Activated naive CD8-positive, alpha-beta T cell treated with anti-CD3 and anti-CD28 coated beads, Interleukin-2, amount 50 U/mL, for 24 hours (primary cell): ENCODE measurements at places on chromosomes 6 and 20.

GRCh38 chr20:50019466-50020256 lies 36.9 kb downstream of the SNAI1 start:
- no peak for DNase-seq

DNA sequence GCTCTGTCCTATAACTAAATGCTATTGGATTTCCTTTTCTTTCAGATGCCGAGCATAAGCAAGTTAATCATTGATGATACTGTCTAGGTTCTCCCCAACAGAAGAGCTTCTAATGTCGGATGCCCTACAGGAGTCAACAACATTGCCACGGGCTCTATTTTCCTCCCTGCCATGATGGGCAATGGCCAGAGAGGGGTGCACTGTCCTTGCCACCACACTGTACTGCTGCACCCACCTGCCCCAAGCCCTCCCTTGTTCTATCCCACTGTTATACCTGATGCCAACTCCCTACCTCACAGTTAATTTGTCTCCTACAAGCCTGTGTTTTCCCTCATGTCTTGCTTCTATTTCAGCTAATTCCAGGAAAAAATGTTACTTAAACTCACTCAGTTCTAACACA lies 773.6 kb upstream of the CHD6 start:
- no peak for DNase-seq

- DNase-seq = no peak
Measured at GRCh38 chr20:3933218-3933617, 44.0 kb downstream of the PANK2 start.

DNA sequence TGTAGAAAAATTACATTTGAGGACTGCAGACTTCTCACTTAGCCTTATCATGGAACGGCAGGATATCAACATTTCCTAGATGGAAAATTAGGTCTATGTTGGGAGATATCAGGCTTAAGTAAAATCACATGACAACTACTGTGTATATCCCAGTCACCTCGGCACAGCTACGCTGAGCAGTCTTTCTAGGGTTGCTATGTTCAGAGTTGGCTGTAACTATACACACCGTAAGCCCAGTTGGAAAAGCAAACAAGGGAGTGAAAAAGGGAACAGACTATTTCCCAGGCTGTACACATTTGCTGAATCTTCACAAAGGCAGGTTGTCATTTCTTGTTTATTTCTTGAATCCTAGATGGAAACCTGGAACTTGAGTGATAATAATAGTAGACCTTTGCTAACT lies 80.7 kb upstream of the PTPRK start:
- no peak for DNase-seq

- no peak for DNase-seq
Measured at GRCh38 chr20:24958506-24959385, 9.7 kb downstream of the CST7 start.

DNA sequence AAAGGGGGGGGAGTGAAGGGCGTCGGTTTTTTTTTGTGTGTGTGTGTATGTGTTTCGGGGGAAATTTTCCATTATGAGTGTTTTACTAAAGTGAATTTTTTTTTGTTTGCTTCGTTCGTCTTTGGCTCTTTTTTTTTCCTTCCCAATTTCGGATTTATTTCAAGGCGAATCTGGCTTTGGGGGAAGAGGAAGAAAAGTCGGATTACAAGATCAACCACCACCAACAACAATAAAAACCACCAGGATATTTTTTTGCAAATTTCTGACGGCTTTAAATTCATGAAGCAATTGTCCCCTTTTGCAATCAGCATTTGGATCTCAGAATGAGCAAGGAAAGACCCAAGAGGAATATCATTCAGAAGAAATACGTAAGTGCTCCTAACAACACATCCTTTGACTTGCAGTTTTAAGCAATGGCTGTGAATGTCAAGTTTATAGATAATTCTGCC lies 372 bp downstream of the JARID2 start:
- DNase-seq = no peak

GRCh38 chr6:39791850-39792539 lies at the start of gene DAAM2:
TSS of gene DAAM2 (plus strand) at chr6:39792376. CDS start at chr6:39856303, 63,927 bp downstream.
- peak; percentile 4 for DNase-seq

DNA sequence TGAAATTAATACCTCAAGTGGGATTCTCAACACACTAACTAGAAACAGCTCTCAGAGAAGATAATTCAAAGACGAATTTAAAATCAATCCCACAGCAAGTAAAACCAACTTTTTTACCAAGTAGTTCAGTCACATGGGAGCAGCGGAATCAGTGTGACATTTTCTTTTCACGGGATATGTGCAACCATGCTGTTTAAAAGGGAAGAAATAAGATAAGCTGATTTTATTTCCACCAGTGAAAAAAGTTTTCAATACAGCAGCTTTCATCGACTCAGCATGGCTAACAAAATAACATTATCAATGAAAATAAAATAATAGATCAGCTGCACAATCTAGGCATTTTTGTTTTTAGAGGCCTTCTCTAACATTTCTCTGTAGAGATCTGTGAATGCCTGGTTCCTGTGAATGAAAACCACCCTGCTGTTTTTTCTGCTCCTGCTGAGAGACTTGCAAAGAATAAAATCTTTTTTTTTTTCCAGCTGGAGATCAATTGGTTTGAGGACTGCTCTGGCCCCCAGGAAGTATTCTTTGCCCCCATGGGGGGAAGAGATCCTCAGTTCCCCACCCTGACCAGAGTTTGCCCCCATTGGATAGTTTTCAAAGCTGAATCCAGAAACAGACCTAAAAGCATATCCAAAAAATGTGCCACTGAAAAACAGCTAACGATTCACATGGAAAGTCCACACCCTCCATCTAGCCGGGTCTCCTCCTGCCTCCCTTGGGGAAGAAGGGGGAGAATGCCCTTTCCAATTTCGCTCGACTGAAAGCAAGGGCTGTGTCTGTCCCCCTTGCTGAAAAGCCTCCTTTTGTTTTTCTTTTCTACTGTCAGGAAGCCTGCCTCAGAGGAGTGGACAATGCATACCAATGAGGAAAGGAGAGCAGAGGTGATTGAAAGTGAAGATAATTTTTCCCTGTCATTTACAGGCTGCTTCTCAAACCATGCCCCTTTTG lies 317.6 kb downstream of the PRKN start:
- no peak for DNase-seq

GRCh38 chr6:170187669-170188566 lies 103.0 kb downstream of the DLL1 start:
- no peak for DNase-seq

- DNase-seq = no peak
Measured at GRCh38 chr6:40804905-40805304, 217.7 kb upstream of the LRFN2 start.

GRCh38 chr6:78770765-78771164 lies 96.6 kb upstream of the IRAK1BP1 start:
- no peak for DNase-seq

GRCh38 chr6:149717255-149717587 lies 680 bp downstream of the LATS1 start:
- DNase-seq = no peak
